ENCODE measurements at places on chromosomes 7 and 10.

DNA sequence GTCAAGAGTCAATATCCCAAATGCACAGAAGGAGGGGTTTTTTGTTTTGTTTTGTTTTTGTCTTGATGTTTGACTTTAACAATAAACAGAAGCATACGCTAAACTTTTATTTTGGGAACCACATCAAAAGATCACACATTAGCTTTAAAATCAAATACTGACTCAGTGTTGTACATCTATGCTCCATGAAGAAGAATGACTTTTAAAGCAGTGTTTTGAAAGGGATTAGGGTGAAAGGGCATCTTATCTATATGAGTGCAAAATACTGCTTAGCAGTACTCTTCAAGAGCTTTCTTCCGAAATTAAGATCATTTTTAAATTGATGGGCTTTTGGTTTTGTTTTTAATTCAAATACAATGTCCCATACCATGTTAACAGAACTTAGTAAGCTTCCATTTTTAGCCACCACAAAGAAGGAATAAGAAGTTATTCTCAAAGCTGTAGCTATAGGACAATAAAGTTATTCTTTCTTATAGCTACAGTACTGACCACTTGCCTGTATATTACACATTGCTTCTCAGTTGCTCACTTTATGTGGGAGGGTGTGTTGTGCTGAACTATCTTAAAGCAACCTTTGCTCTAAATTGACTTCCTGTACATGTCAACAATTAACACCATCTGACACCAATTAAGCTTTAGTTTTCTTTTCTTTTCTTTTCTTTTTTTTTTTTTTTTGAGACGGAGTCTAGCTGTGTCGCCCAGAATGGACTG is 144.3 kb upstream of the KAT6B start:
- no peak for DNase-seq

DNA sequence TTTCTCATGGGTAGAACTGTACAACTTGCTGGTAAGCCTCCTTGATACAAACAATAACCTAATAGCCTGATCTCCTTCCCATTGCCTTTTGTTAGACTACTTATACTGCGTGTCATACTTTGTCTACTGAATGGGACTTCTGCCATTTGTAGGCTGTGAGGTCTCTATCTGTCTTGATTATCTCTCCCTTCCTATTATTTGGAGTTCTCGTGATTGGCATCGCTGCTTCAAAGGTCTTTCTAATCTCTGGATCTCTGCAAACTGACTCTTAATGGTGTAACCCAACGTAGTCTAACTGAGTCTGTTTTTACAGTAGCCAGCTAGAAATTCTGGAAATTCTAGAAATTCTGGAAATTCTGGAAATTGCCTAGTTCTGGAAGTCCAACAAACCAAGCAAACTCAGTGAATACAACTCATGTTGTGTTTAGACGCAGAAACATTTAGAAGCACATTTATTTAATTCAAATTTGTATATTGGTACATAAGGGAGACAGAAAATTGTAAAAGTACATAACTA is 29.8 kb downstream of the PHYHIPL start:
- no peak for DNase-seq

- no peak for DNase-seq
Observed at GRCh38 chr10:97327348-97328294, 6.9 kb downstream of the FRAT2 start.

- DNase-seq = no peak
Observed at GRCh38 chr7:127803626-127804025, 151.6 kb downstream of the SND1 start.

DNA sequence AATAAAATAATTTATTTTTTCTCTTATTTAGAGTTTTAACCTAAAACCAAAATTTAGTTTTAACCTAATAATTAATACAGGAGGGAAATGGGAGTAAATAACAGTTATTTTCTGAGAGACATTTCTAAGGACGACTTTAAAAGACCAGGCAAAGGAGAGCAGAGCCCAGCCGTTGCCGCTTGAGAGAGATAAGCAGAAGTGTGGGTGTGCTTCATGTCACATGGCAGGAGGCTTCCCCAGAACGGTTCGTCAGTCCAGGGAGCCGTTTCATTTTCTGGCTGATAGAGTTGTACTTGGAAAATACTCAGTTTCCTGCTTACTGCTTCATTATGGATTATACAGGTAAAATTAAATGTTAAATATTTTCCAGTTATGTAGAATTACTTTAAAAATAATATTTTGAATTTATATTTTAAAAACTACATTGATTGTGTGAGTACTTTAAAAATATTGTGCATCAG is 61.4 kb downstream of the ST7 start:
- no peak for DNase-seq

DNA sequence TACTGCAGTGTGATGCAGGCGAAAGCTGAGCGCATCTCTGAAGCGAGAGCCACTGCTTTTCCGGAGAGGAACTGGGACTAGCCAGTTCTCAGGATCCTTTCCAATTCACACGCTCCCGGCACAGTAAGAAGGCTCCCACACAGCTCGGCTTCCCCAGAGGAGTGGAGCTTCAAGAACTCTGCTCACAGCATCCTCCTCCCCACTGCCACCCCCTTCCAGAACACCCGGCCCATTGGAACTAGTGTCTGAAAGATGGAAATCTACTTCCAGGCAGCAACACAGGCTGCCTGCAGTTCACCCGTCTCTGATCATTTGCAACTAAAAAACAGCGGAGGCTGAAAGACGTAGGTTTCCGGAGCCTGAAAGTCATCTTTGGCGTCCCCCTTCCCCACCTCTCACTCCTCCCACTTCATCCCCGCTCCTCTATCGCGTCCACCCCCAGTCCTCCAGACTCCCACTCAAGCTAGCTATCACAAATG is at the start of gene DGKB:
DGKB (minus strand) TSS at position 163 of the 479 bp plus-strand sequence.
- DNase-seq = peak; percentile 9

GRCh38 chr10:96289218-96289910 is 14.9 kb upstream of the DNTT start:
- DNase-seq = no peak

DNA sequence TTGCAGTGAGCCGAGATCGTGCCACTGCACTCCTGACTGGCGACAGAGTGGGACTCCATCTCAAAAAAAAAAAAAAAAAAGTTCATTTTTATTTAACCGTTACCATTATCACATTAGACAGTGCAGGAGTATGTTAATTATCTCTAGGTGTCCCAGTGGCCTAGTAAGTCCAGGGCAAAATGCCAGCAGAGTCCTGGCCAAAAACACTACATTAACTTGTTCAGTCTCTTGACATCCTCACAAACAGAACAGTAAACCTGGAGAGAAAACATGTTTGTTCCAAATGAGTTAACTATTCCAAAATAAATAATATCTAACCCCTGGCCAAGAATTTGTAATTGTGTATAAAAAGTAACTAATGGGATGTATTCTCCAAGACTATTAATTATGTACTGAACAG is 43.2 kb downstream of the PTPRZ1 start:
- no peak for DNase-seq

DNA sequence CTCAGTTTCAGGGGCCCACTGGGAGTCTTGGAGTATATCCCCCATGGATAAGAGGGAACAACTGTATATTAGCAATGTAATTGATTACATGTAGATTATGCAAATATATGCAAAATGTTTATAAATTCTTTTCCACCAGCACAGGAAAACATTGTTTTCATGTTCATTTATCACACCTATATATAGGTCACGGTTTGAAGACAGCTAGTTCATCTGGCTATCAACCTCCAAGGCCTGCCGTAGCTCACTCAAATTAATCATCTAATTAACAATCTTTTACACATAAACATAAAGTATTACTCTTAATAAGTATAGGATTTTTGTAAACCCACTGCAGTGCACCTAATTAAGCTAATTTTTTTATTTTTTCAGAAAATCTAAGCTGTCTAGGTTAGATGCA is 53.7 kb upstream of the SP4 start:
- DNase-seq = no peak

- no peak for DNase-seq
Observed at GRCh38 chr7:105690325-105690945, 109.1 kb upstream of the EFCAB10 start.

- DNase-seq = no peak
Observed at GRCh38 chr7:95950698-95951097, 178.3 kb downstream of the DYNC1I1 start.

- no peak for DNase-seq
Observed at GRCh38 chr10:130714742-130715467, 578.7 kb downstream of the GLRX3 start.

DNA sequence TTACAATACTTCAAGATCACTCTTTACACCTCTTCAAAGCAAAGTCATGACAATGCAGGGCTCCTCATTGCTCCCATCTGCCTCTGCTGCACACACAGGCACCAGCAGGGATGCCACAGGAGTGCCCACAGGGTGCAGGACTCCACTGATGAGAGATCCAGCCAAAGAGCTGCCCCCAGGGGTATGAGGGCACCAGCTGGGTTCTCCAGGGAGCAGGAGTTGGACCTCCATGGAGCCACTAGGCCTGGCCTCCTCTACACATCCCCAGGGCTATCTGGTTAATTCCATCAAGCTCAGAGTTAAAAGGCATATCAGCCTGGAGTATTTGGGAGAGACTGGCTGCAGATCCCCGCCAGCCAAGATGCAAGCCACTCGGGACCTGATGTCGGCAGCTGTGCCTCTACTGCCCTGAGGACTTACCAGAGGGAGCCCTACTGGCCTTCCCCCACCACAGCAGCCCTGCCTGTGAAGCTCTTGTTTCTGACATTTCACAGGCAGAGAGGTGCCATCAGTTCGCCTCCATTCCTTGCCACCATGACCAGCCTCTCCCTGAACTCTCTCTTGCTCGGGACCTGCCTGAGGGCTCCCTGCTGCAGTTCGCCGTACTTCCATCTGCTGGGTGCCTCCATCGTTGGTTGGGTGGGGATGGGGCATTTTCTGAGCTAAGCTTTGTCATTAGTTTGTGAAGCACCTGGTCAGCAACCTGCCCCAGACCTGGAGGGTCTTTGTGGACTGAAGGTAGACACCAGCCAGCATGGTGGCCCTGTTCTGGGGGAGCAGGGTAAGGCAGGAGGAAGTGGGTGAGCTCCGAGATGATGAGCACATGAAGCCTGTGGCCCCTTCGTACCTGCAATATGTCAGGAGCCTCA is 12.5 kb upstream of the TRIM8 start:
- DNase-seq = no peak

DNA sequence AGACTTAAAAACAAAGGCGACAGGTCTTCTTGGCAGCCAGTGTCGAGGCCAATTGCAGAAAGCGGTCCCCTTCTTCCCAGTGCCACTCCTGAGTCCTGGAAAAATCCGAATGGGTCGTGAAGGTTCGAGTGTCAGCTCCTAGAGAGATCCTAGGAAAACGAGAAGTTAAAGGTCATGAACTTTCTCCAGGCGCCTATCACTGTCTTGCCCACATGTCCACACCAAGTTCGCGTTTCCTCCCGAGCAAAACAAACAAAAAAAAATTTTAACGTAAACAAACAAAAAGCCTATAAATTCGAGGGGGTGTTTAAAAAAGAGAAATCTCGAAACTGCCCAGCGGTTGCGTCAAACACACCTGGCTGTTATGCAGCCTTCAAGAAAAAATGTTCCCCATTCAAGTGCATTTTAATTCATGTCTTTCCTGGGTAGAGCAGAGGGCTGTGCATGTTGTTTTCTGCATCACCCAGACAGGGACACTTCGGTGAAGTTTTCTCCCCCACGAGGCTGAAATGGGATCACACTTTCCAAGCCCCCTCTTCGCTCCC is 1.5 kb downstream of the ARHGAP21 start:
- no peak for DNase-seq

DNA sequence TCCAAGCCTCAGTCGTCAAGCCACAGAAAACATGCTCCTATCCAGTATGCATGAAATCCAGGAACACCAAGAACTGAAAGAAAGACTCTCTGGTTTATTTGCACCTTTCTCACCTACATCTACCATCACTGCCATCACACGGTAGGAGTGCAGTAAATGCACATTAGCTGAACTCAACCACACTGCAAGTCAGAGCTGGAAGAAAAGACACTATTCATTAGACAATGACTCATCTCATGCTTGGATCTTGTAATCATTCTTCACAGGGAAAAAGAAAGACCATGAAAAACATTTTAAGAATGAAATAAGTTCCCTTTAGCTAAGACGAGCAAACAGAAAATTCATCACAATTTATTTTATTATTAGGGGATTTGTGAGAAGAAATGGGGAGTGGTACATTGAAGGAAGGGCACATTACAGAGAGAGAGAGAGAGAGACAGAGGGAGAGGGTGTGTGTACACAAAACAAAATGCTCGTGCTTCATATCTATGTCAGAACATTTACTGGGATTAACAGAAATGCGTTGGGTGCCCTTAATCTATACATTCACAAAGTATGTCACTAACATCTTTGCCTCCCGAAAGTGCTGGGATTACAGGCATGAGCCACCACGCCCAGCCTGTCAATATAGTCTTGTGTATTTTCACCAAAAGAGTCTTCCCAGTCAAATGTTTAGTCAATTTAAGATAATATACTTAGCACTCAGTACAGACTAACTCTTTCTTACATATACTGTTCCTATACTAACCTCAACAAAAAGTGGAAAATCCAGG is 324.9 kb downstream of the PARD3 start:
- DNase-seq = no peak

GRCh38 chr10:33199731-33200232 is 134.7 kb downstream of the NRP1 start:
- DNase-seq = no peak

- no peak for DNase-seq
Observed at GRCh38 chr10:129494740-129495139, 27.7 kb downstream of the MGMT start.

Data from substantia nigra (tissue), 51 donors.